COR-L47 (cell line): ENCODE measurements at places on chromosomes 1 and 21.
A peak's percentile ranks its signal among the peaks of the same experiment; 100 is the strongest.

GRCh38 chr1:170729225-170730002 is 65.5 kb downstream of the PRRX1 start:
- no peak for DNase-seq

- no peak for DNase-seq
Observed at GRCh38 chr1:2830761-2831425, 29.4 kb upstream of the TTC34 start.

DNA sequence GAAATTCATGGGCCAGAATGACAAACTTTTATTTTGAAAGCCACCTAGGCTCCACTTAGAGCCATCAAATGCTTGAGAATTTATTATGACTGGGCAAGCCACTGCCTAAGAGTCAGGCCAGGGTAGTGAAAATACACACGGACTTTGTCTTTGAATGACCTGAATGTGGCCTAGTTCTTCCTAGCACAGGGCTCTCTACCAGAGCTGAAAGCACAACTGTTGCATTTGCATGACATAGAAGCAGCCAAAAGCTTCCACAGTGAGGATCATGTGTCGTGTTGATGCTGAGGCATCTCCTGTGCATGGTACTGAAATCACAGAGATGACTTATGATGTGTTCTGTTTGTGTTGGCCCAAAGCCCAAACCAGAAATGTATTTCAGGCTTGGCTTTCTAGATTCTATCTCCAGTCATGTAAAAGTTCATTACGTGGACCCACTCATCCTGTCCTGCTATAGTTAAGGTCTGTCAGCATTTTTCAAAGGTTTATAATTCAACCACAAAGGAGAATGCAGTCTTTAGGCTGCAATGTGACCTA is 164.0 kb upstream of the UBE2U start:
- DNase-seq: no peak

DNA sequence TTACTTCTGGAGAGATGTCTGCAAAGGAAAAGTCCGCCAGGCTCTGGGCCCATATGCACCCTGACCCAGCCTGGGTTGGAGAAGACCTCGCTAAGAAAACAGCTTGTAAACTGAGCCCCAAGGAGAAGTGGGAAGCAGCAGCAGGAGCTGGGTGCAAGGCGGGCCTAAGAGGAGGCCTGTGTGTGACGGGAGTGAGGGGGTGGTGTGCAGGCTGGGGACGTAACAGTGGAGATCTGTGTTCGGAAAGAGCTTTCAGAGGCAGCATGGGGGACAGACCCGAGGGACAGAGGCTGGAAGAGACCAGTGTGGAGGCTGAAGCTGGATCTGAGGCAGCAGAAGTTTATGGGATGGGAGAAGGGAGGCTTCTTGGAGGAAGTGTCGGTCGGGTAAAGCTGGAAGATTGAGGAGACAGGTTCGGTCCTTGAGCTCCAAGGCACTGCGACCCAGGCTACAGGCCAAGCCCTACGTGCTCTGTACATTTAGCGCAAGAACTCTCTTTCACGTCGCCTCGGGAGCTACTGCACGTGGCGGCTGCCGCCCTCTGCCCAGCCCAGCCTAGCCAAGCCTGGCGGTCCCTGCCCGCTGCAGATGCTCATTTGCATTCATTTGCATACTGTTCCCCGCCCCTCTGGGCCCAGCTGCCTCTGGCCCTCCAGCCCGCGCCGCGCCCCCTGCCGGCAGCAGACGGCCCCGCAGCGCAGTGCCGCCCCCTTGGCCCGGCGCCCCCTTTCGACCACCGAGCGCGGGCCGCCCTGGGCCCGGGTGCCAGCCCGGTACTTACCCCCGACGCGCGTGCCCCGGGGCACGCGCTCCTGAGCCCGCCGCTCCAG is 6.3 kb downstream of the HPCA start:
- DNase-seq: peak; percentile 56

GRCh38 chr1:53708687-53709086 is 30.3 kb downstream of the GLIS1 start:
- no peak for DNase-seq

DNA sequence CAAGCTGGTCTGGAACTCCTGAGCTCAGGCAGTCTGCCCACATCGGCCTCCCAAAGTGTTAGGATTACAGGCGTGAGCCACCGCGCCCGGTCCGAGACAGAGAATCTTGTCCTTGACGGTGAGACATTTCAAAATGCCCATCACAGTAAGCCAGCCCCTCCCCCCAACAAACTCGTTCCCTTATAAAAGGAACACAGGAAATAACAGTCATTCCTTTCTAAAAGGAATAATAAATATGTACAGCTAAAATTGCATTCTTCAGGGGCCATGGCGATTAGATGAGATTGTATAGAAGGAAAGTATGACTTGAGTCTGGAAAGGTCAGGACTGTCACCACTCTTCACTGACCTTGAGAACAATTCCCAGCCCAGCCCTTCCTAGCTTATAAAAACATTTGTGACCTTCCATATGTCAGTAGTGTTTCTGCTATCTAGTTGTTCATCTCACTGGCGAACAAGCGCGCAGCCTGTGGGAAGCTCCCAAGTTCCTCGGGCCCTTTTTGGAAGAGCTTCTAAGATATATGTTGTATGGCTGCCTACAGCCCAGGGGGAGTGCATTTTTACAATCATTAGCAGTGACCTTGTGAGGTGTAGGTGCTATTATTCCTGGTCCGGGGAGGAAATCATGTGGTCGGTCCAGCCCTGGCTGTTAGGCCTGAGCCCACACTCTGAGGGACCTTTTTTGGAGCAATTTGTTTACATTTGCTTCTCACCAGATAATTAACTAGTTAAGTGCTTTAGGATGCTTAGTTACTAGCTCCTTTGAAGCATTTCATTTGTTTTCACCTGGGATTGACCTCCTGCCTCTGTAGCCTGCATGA is 8.7 kb downstream of the SZRD1 start:
- DNase-seq: no peak
